Activated gamma-delta T cell (primary cell): ENCODE measurements at places on chromosomes 5 and 9.

DNA sequence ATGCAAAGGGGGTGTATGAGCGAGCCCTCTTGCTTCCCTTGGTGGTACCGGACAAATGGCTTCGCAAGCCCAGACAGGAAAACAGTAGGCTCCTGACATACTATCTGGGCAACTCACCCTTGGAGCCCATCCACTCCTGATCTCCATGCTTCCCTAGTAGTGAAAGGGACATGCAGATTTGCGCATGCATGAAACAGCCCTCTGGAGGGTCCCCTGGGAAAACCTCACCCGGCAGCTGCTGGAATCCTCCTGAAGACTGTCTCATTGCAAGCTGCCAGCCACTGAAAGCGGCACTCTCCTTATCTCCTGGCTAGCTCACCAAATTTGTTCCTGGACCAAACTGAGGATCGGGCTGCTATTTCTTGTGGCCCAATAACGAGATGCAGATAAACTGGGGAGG lies 10.2 kb downstream of the ZNF169 start:
- no peak for DNase-seq

DNA sequence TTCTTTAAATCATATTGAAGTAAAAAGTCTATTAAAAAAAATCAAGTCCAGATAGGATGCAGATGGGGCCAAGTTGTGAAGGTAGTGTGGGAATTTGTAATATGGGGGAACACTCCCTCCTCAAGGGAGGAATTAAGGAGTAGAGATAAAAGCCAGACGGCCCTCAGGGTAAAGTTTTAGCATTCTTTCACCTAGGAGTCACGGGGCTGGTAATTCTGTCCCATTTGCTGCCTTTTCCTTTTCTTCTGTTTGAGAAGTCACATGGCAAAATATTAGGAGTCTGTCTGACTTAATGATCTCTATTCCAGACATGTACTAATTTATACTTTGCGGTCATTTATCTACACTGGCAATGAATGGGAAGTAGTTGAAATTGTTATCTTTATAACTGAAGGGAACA lies 61.9 kb downstream of the SNX24 start:
- no peak for DNase-seq

GRCh38 chr5:34535944-34536623 lies 120.0 kb upstream of the RAI14 start:
- DNase-seq: no peak

- no peak for DNase-seq
Observed at GRCh38 chr5:109857405-109858031, 167.8 kb downstream of the MAN2A1 start.

- no peak for DNase-seq
Observed at GRCh38 chr5:164202338-164202737, 696.9 kb downstream of the MAT2B start.

DNA sequence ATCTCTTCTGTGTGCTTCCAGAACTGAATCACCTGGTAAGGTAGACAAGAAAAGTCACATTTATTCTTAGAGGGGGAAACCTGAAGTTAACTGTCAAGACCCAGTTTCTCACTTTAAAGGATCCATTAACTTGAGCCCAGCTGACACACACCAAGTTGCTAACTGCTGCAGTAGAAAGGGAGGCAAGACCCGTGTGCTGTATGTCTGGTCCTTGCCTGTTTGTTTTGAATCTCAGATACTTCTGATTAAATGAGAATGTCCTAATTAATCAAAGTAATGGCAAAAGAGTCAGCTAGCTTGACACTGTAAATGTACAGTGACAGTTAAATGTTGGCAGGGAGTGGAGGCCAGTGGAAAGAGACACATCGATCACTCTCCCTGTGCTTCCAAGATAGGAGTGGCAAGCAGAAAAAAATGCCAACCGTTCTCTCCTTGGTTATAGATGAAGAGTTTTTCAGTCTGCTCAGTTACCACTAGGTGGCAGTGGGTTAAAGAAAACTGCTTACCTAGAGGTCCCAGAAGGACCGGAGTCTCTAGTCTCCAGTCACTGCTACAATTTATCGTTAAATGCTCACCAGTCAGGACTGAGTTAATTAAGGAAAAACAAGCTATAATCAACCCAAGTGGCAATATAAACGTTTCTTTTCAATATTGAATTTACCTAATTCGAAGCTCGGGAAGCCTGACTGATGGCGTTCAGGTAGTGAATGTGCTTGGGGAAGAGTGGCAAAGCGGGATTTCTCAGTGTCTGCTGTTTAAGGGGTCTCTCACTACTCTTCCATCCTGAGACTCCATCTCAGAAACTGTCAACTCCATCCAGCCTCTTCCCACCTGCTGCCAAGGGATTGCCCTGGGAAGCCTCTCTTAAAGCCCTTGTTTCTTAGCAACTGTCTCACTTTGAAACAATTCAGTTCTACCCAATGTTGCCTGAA lies 18.4 kb downstream of the LSM11 start:
- DNase-seq: no peak

- no peak for DNase-seq
Observed at GRCh38 chr5:129135633-129136032, 41.1 kb downstream of the ISOC1 start.

GRCh38 chr5:124050120-124050770 lies 538.3 kb downstream of the CSNK1G3 start:
- no peak for DNase-seq

DNA sequence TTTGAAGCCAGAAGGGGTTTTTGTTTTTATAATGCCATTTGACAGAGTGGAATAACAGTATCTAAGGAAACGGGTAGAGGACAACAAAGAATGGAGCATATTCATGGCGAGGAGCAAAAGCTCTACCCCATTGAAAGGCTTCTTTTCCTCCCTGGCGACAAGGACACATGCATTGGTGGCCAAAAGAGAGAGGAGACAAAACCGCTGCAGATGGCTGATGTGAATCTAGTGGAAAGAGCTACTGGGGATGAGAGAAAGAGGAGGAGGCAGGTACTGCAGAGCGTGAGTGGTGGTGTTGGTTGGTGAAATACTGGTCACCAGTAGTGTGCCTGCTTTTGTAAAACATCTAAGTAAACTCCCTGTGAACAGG lies 491 bp downstream of the APC start:
- no peak for DNase-seq

- no peak for DNase-seq
Observed at GRCh38 chr9:6644346-6645104, 1.0 kb downstream of the GLDC start.
